Mesenchymal stem cell (in vitro differentiated cells and primary cell): ENCODE measurements at places on chromosomes 1 and 21.

DNA sequence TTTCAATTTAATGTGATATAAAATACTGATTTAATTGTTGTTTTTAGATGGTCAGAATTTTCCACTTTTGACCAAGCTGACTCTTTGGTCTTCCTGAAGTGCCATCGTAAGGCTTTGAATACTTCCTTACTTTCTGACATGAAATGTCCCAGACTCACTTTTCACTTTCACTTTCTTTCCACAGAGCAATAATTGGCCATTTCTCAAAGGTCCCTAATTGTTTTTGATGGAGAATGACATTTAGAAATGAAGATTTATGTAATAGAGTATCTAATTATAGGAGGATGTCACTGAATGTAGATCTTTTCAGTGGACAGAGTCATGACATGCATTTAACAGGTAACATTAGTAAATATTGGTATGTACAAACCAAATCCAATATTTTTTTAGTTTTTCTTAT lies 1141.6 kb downstream of the KCNT2 start:
- no peak for DNase-seq

DNA sequence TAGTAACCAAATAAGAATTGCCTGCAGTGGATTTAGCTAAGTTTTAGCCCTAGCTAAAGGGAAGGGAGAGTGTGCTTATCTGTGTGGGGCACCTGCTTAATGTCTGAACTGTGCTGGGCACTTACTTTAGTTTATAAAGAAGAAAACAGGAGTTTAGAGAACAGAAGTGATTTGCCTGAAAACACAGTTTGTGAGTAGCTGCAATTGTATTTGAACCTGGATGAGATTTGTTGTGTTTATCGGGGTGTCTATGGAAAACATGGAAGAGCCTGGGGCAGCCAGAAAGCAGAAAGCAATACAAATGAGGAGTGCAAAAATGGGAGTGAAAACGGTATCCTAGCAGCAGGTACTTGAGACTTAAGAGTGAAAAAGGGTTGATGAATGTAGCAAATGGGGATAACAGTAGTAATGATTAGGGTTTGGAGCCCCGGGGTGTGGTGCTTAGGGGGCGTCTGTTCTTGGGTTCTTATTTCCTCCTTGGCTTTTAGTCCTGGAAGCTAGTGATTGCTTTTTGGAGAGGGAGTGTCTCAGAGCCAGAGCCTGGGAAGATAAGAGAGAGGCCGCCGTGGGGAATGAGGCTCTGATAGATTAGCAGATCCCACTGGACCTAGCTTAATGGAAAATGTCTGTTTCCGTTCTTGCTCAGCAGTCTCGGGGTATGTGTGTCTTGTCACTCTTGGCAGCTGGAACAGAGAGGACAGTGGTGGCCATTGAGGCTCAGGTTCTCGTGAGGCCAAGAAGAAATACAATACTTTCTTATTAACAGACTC lies 5.6 kb downstream of the PRCC start:
- peak; percentile 36 for DNase-seq

- DNase-seq: peak; percentile 50
Measured at GRCh38 chr1:1631782-1632420, at the start of gene MMP23B. TSS of gene MMP23B (plus strand) at chr1:1632173. CDS start at chr1:1632219, 46 bp downstream.

- DNase-seq: no peak
Measured at GRCh38 chr1:57957576-57957975, 533.7 kb upstream of the DAB1 start.

DNA sequence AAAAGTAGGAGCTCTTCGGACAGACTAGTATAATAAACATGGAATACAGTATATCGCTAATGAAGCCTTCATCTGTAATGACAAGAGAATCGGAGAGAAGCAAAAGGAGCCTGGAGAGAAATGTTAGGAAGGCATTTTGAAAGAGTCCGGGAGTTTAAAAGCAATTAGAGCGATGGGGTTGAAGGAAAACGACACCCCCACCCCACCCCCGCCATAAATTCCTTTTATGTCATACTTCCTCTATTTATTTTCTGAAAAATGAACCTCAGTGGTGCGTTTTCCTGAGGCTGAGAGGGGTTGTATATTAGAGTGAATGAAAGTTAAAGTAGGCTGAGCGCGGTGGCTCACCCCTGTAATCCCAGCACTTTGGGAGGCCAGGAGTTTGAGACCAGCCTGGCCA lies 635 bp upstream of the APH1A start:
- no peak for DNase-seq

- peak; percentile 26 for DNase-seq
Measured at GRCh38 chr1:2411801-2412394, 466 bp downstream of the PEX10 start.

GRCh38 chr1:209168204-209168603 lies 415.3 kb upstream of the CAMK1G start:
- no peak for DNase-seq

- no peak for DNase-seq
Measured at GRCh38 chr1:222010306-222010705, 268.4 kb upstream of the DUSP10 start.

DNA sequence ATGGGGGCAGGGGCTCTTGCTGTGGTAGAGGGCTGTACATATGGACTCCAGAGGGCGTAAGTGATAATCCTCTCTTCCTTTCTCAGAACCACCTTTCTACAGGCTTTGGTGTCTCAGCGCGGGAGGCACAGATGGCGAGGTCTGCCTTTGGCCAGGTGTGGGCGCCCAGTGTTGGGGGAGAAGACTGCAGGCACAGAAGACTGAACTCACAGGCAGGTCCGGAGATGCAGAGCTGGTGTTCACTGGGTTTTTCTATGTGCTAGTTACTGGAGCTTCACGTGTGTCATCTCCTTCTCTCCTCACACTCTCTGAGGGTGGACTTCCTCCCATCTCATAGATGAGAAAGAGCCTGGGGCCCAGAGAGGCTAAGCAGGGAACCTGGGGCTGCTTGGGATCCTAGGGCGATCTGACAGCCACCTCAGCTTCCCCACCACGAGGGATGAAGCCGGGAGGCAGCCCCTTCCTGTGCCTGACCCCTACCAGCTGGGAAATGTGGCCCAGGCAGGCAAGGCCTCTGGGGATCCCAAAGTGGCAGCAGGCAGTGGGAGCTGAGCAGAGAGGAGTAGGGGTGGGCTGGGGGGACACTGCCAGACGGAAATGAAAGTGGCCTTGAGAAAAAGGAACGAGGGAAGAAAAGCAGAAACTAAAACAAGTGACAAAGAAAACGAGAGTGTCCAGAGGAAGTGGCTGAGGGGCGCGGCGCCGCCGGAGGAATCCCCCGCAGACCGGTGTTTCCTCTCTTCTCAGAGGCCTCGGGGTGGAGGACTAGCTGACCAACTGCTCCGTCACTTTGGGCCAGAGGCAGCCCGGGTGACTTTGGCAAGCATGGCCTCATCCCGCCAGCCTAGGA lies 191.6 kb downstream of the HIVEP3 start:
- DNase-seq: no peak

- DNase-seq: no peak
Measured at GRCh38 chr1:246311461-246311860, 195.6 kb downstream of the SMYD3 start.

GRCh38 chr1:110196917-110197765 lies 13.0 kb upstream of the KCNC4 start:
- DNase-seq: peak; percentile 48

GRCh38 chr1:157091186-157091585 lies 8.4 kb downstream of the ETV3L start:
- DNase-seq: no peak

DNA sequence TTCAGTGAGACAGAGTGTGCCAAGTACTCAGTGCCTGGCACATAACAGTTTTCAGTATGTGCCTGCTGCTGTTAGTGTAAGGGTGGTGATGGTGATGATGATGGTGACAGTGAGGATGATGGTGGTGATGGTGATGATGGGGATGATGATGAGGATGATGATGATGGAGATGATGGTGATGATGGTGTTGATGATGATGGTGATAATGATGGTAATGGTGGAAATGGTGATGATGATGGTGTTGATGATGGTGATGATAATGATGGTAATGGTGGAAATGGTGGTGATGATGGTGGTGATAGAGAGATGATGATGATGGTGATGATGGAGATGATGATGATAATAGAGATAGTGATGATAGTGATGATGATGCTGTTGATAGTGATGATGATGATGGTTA lies 62.0 kb downstream of the AJAP1 start:
- DNase-seq: no peak

- DNase-seq: no peak
Measured at GRCh38 chr1:98914547-98914946, 90.1 kb downstream of the PLPPR5 start.

DNA sequence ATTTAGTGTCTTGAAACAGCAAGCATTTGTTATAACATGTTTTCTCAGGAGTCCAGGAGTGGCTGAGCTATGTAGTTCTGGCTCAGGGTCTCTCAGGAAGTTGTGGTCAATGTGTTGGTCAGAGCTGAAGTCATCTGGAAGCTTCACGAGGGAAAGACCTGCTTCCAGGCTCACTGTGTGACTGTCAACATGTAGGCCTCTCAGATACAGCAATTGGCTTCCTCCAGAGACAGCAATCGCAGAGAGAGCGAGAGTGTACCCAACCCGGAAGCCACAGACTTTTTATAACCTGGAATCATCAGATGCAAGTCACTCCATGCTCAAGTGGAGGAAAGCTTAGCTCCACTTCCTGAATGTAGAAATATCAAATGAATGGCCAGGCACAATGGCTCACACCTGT lies 40.9 kb downstream of the TNFRSF9 start:
- peak; percentile 22 for DNase-seq

DNA sequence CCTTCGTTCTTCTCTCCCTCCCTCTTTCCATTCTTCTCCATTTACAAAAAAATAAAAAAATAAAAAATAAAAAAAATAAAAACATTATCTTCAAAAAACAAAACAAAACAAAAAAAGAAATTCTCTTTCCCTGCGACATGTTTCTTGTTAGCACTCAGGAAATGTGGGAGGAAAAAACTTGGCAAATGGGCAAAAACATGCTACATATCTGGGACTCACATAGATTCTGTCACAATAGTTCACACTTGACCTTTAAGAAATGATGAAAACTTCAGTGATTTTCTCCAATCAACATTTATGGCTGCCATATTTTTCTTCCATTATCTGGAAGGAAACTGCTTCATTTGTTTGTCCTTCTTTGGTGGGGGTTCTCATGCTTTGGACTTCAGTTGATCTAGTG lies 109.3 kb downstream of the PRKAB2 start:
- DNase-seq: no peak

DNA sequence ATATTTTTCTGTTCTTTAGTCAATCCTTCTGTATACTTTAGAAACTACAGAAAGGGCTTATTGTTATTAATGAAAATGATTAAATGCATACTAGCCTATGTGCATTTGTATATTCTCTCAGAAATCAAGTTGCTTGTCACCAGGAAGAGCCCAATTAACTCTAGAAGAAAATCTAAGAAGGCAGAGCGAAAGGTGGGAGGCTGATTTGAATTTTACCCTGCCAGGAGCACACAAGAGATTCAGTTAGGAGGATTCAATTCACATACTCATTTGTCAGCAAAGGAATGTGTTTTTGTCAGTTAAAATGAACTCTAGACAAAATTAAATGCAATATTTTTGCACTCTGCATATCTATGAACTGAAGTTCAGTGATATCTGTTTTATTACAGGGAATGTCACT lies 411.8 kb downstream of the KCNT2 start:
- no peak for DNase-seq

DNA sequence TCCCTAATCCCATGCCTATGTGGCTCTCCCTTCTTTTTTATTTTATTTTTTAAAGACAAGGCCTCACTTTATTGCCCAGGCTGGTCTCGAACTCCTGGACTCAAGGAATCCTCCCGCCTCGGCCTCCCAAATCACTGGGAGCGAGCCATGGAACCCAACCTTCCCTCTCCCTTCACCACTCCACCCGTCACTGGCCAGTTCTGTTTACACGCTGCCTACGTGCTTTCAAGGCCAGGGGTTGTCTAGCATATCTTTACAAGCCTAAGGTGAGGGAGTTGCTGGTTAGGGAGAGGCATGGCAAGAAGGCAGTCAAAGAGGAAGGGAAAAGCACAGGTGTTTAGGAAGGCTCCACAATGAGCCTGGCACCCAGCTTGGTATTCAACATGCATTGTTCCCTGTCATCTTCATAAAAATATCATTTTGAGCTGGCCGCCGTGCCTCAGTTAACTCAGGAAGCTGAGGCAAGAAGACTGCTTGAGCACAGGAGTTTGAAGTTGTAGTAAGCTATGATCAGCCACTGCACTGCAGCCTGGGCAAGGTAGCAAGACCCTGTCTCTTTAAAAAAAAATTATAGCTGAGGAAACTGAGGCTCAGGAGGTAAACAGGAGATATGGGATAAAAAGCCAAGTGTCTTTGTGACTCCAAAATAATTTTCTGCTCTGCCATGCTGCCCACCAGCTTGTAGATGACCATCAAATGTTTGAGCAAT lies 1.1 kb downstream of the RHBDL2 start:
- DNase-seq: no peak

- peak; percentile 33 for DNase-seq
Measured at GRCh38 chr1:159829273-159829634, 2.6 kb downstream of the SLAMF8 start.

DNA sequence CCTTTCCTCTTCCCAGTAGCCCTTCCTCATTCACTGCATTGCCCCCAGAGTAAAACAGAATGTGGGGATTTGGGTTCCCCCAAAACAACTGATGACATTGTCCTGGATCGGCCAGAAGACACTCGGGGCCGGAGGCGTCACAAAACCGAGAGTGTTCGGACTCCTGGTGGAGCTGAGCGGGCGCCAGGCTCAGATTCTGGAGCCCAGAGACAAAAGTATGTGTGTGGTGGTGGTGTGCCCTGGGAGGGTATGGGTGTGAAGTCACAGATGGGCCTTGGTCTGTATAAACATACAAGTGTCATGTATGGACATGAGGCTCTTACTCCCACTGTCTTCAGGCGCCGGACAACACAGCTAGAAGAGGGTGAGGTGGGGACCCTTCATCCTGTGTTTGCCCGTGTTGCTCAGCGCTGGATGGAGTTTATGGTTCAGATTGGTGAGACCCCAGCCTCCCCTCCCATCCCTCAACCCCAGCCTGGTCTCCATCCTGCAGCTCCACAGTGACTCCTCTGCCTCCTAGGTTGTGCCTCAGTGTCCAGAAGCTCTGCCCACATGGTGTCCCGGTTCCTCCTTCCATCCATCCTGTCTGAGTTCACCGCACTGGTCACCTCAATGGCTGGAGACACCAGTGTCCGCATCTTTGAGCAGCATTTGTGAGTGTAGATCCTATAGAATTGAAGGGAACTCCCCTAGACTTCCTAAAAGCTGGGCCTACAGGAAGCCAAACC lies 12.4 kb downstream of the HYI start:
- no peak for DNase-seq

DNA sequence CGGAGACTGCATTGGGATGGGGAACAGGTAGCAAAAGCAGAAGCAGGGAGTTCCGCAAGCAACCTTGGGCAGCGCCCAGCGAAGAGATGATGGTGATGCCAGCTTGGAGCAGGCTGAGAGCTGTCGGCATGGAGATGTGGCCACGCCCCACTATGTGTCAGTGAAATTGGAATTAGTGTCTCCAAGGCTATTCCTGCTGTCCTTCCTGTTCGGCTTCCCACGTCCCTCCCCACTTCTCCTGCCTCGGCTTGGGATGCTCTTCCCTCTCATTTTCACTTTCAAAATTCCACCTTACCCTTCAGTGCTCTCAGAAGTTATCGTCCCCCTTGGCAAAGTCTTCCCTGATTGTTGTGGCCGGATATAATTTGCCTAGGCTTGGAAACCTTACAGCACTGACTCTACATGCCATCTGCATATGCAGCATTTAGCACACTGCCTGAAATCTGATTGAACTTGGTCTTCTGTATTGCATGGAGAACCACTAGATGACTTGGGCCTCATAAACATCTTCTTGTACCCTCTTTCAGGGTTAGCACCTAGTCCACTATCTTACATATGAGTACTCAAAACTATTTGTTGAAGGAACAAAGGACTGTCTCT lies 270.7 kb upstream of the RUNX1 start:
- DNase-seq: no peak
